Activated CD4-positive, alpha-beta T cell treated with anti-CD3 and anti-CD28 coated beads, Interleukin-2, amount 50 U/mL, for 1 hour (primary cell): ENCODE measurements at places on chromosomes 7 and 10.
A peak's percentile ranks its signal among the peaks of the same experiment; 100 is the strongest.

DNA sequence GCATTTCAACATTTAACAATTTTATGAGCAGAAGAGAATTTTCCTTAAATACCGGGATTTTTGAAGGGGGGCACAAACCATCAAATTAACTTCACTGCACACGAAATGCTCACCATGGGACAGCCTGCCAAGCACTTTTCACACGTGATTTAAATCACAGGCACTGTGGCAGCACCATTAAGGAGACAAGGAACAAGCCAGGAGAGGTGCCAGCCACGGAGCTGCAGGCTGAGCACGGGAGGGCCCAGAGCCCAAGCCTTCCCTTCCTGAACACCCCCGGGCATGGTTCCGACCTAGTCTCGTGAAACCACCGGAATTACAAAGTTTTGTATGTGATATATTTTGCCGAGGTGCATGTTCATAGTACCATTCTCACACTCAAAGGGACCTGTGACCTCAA is 13.4 kb downstream of the PITRM1 start:
- no peak for DNase-seq

GRCh38 chr7:92448205-92448747 is 994 bp downstream of the GATAD1 start:
- peak; percentile 58 for DNase-seq

DNA sequence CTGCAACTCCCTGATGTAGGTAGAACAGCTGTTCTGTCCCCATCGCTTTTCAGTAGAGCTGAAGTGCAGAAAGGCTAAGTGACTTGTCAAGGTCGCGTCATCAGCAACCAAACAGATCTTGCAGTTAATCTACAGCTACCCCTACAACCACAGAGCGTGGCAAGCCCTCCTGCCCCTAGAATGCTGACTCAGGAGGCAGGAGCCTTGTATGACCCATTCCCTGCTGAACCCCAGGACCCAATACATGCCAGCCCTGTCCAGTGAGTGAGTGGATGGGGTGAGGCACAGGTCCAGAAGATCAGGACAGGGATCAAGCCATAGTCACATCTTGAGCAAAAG is 26.6 kb upstream of the GJD4 start:
- DNase-seq, result no peak

GRCh38 chr10:32413513-32413912 is 32.4 kb upstream of the CCDC7 start:
- DNase-seq, result peak; percentile 2

DNA sequence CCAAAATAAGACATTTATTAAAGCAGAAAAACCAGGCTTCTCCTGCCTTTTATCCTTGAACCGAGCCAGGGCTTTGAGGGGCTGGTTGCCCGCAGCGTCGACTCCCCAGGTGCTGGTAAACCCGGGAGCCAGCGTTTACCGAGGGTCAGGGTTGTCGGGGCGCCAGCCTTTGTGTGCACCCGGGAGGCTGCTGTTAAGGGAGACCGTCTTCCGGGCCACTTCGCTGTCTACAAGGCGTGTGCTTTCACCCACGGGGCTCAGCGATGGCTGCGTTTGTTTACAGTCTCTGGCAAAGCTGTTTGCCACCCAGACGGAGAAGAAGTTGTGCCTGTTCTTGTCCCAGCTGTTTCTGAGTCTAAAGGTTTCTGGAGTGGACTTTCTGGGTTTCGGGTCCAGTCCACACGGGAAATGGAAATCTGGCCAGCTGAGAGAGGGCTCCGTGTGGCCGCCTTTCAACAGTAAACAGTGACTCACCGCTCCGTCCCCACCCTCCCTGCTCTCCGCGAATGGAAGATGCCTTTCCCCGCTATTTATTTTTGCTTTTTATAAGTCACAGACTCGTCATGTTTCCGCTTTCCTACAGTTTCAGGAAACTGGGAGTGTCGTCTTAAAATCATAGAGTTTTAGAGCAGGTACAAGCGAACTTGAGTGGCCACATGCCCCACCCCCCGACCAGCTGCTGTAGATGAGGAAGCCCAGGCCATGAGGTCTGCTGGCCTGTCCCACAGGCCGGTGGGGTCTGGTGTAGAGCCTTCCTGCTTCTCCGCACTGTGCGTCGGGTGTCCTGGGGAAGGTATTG is 2.2 kb downstream of the MAFK start:
- DNase-seq, result peak; percentile 64

- no peak for DNase-seq
Measured at GRCh38 chr10:132593389-132593788, 55.8 kb downstream of the INPP5A start.

DNA sequence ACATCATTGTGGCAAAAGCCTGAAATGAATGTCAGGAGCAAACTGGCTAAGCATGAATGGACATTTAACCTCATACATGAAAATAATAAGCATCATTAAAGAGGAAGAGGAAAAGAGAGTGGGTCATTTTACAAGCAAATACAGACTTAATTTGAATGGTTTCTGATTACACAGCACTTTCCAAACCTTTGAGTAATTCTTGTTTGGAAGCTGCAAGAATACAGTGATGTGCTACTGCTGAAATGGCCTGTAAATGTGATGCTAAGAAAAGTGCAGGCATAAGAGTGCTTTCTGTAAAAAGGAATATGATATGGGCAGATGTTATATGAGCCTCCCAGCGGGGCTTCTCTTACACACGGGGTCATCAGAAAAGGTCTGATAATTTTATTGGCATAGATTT is 30.2 kb downstream of the TAS2R16 start:
- DNase-seq, result no peak

DNA sequence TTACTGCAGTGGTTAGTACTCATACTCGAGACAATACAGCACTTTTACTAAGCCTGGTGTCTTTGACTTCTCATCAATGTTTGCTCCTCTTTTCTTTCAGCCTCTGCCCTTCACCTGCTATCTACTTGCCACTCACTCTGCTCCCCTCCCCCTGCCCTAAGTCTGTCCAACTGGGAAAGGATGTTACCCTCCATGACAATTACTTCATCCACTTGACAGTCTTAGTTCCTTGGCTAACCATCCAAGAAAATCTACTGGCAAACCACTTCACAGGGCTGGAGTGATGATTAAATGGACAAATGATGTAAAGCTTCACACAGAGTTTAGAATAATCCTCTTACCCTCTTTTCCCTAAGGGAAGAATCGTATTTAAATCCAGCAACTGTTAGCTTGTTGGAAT is 8.2 kb upstream of the DLD start:
- DNase-seq, result no peak

GRCh38 chr10:123759501-123760031 is 93.4 kb downstream of the GPR26 start:
- no peak for DNase-seq

DNA sequence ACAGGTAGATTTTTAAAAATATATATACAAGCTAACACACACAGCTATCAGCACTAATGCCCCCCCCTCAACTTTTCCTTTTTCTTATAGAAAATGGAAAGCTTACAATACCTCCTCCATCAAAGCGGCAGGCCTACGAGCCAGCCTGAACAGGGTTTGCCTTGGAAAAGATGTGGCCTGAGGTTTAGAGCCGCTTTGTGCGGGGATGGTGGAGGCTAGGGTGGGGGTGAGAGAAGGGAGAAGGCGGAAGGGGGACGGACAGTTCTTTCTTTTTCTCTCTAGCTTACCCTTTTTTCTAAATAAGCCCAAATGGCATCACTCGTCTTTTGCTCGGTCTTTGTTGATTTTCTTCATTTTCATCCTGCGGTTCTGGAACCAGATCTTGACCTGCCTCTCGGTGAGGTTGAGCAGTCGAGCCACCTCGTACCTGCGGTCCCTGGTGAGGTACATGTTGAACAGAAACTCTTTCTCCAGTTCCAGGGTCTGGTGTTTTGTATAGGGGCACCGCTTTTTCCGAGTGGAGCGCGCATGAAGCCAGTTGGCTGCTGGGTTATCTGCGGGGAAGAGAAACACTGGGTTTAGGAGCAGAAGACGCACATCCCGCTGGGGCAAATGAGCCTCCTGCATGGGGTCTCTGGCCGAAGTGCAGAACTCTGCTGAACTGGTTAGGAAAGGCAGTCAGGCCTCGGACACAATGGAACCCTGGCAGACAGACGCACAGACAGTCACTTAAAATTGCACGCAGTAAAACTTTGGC is 1.9 kb downstream of the HOXA9 start:
- no peak for DNase-seq

DNA sequence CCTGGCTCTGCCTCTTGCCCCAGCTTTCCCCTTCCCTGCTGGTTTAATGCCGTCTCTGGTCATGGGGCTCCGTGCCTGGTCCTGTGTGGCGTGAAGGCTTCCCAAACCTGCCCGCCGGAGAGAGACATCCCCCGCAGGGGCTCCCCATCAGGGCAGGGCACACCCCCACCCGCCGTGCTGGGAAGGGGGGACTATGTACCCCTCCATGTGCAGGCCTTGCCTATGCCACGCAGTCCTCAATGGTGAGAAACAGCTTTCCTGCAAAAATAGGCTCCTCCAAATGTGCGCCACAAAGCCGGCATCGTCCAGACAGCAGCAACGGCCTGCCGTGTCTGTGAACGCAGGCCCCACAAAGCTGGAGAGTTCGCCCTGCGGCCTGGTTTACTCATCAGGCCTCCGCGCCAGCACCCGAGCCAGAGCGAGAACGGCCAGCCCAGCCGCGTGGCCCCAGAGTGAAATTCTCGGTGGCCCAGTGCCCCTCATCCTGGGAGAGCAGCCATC is 313.4 kb downstream of the DNAJB6 start:
- no peak for DNase-seq

GRCh38 chr10:42929993-42930392 is 146.9 kb upstream of the RET start:
- DNase-seq, result no peak

- DNase-seq, result no peak
Measured at GRCh38 chr7:37388811-37389210, 59.9 kb downstream of the ELMO1 start.

- no peak for DNase-seq
Measured at GRCh38 chr10:89055159-89055558, 64.6 kb downstream of the FAS start.

DNA sequence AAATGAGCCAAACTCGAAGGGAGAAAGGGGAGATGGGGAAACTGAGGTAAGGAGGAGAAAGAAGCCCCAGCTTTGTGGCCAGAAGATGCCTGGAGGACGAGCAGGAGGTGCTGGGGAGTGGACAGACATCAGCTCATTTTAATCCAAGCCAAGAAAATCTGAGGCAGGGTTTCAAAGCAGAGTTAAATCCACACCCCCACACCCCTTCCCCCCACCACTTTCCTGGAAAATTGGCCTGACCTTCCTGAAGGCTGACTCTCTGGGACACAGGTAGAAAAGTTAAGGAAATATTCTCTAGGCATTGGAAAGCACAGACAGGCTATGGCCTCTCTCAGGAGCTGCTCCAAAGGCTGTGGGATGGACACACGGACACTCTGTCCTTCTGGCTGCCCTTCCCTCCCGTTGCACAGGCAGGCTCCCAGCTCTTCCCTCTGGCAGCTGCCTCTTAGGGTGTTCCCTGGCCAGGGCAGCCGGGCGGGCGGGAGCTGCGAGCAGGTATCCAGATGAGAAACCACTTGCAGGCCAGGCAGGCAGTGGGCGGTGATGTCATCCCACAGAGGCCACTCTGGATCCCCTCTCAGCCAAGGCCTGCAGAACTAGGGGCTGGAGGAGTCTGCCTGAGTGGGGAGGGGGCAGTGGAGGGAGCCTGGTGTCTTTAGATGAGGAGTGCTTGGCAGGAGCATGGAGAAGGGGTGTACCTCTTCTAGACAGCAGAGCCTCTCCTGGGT is 171.8 kb downstream of the NEURL1 start:
- no peak for DNase-seq

- DNase-seq, result no peak
Measured at GRCh38 chr10:95241533-95241932, 47.5 kb downstream of the ACSM6 start.

GRCh38 chr7:157058701-157059100 is 48.2 kb upstream of the MNX1 start:
- no peak for DNase-seq

DNA sequence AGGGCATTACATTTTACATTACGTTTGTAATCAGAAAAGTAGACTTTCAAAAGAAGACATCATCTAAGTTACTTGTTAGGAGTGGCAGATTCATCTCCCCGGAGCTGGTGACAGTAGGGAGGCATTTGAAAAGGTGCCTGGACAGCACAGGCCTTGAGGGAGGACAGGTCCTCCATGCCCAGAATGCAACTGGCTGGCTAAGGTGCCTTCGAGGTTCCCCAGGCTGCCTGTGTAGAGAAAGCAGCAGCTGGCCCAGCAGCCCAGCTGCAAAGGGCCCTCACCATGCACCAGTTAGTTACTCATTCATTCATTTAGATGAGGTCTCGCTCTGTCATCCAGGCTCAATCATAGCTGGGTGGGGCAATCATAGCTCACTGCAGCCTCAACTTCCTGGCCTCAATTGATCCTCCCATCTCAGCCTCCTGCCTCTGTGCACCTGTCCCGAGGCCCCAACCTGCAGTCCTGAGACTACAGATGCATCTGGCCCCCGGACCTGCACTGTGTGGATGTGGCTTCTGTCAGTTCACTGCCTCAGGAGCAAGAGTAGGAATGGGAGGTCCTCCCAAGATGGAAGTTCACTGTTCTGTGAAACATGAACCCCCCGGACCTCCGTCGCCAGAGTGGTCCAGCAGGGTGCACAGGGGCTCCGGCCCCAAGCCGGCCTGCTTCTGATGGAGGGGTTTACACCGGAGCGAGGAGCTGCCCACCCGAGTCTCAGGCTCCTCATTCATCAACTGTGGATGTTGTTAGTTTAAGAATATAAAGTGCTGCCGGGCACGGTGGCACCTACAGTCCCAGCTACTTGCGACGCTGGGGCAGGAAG is 36.6 kb downstream of the PRKAG2 start:
- no peak for DNase-seq

- no peak for DNase-seq
Measured at GRCh38 chr7:2037808-2038522, 194.8 kb downstream of the MAD1L1 start.

- no peak for DNase-seq
Measured at GRCh38 chr7:83934118-83934734, 260.4 kb downstream of the SEMA3A start.

DNA sequence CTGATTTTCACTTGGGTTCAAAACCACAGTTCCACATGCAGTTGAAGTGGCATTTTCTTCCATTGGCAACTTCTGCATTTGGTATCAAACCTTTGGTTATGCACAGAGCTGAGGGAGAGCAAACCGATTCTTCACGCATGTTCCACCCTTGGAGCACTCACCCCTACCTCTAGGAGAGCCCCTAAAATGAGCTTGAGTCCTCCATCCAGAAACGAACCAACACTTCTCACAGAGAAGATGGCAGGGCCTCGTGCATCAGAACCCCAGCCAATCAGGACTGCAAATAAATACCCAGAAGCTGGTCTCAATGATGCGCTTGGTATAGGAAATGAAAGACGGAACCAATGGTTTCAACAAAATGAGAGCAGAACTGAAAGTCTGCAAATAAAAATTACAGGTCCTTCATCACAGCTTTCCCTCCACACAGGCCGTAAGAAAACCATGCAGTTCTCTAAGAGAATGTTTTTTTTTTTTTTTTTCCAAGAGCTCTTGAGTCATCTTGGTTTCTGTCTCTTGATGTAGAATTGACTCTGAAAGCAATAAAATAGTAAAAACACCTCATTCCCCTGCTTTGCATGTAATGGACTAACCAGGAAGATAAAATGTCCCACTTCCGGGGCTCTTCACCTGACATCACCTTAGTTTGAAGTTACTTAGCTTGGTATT is 23.9 kb downstream of the KLF6 start:
- DNase-seq, result no peak
